H7 (cell line): ENCODE measurements at places on chromosomes 2 and 18.

GRCh38 chr18:73674125-73674865 lies 473.3 kb downstream of the FBXO15 start:
- DNase-seq: no peak

DNA sequence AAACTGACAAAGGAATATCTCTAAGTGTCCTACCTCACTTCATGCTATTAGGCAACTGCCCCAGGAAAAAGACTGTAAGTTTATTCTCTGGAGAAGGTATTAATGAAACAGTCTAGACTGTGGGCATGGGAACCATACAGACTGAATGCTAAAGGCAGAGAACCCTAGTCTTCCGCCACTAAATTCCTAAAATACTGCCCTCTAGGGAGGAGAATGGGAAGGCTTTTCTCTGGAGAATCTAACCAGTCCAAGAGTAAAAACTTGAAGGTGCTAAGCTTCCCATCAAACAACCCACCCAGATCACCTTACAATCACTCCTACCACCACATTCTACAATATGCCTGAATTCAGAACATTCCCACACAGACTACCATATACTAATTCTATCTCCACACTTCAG lies 3.4 kb downstream of the SRBD1 start:
- peak; percentile 57 for DNase-seq

DNA sequence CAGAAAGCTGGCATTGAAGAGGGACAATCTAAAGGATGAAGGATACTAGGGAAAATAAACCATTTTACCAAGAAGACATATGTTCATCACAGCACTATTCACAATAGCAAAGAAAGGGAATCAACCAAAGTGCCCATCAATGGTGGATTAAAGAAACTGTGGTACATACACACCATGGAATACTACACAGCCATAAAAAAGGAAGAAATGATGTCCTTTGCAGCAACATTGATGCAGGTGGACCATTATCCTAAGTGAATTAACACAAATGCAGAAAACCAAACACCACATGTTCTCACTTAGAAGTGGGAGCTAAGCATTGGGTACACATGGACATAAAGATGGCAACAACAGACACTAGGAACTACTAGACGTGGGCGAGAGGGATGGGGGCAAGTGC lies 7.2 kb upstream of the MFF start:
- no peak for DNase-seq

DNA sequence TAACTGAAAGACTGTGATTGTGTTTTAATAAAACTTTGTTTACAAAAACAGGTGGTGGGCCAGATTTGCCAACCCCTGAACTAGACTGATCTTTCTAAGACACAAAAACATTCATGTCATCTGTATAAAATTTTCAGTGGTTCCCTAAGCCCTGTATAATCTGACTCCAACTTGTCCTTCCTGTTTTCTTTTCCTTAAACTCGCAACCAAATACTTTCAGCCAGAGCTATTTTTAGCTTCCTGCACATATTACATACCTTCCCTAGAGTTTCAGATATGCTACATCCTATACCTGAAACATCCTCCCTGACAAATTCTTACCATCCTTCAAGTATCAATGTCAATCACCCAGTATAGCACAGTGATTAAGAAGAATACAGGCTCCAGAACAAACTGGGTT lies 4.8 kb downstream of the GCFC2 start:
- DNase-seq: no peak

DNA sequence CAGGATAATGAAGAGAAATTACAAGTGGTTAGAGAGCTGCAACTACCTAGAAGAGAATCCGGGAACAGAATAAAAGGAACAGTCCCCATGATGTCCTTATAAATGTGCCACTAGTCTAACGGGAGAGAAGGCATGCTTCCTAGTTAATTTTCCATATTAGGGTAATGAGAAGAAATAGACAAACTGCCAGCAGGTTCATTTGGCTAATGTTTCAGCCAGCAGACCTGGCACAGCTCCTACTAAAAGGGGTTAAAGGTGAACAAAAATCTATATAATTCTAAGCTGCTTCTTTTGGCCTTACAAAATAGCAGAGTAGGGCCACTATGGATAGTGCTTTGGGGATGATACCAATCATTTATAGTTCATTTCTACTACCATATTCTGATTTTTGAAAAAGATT lies 845.3 kb upstream of the GCFC2 start:
- DNase-seq: no peak

- DNase-seq: no peak
These were observed 134.1 kb downstream of the SLC8A1 start for GRCh38 chr2:40317761-40318160.

DNA sequence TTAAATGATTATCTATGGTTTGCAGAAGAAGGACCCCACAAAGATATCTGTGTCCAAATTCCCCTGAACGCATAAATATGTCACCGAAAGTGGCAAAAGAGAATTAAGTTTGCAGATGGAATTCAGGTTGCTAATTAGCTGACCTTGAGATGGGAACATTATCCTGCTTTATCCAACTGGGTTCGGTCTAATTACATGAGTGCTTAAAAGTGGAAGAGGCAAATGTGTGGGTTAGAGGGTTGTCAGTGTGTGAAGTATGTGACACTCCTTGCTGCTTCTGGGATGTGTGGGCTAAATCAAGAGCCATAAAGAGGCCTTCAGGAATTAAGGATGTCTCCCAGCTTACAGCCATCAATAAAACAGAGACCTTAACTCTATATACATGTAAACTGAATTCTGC lies 53.5 kb downstream of the CDH19 start:
- no peak for DNase-seq

- no peak for DNase-seq
These were observed 108.3 kb downstream of the MGAT5 start for GRCh38 chr2:134362152-134362668.

DNA sequence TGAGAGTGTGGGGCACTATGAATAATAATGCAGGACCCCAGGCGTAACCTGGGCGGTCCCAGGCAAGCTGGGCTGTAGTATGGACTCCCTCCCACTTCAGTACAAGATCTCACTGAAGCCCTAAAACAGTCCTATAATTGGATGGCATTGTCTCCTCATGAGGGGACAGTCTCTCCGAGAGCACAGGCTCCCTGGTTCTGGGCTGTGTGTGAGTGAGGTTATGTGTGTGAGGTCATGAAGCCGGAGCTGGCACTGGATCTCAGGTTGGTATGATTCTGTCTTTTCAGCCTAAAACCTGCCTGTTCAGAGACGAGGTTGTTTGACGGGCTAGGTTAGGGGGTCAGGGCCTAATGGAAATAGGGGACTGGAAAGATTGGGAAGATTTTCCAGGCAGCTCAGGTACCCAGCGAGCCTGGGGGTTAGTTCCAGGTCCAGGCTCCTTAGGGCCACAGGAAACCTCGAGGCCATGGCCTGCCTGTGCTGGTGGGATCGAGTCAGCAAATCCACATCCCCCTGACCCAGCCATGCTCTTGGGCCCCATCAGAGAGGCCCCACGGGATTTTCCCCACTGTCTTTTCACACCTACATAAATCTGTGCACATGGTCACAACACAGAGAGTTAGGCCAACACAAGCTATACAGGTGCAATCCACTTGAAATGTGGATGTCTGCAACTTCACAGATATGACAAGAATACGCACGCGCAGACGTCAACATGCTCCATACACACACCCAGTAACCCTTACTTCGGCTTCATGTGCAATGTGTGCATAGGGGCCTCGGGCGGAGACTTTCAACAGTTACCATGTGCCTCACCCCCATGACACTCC lies 94.8 kb downstream of the INHBB start:
- peak; percentile 35 for DNase-seq

DNA sequence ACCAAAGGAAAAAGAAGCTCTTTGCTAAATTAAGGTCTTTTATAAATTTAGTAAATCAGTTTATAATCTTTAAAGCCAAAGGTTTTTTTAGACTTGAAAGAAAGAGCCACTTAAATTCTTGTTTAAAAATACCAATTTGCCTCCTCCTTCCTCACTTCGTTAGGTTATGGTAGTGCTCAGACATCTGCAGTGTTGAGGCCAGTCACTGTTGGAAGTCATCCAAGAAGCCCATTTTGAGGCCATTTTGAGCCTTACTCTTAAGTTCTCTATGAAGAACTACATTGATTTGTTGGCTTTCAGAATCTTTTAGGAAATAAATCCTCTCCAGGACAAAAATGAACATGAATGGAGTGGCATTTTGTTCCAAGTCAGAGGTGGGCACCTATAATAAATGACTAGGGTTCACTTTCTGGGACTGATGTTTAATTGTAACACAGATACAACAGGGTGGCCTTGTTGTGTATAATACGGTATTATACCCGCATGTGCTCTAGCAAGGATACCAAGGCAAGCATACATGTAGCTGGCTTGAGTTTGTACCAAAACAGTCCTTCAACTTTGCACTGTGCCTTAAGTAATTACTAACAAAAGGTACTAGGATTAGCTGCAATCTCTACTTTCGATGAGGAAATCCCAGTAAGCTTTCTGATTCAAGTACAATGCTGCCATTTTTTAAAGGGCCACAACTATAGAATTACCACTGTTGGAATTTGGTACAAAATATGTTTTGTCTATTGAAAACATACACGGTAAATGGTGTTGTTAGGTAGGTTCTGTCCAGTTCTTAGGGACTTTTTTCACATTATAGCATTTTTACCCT lies 22.8 kb downstream of the SLC66A3 start:
- DNase-seq: no peak

DNA sequence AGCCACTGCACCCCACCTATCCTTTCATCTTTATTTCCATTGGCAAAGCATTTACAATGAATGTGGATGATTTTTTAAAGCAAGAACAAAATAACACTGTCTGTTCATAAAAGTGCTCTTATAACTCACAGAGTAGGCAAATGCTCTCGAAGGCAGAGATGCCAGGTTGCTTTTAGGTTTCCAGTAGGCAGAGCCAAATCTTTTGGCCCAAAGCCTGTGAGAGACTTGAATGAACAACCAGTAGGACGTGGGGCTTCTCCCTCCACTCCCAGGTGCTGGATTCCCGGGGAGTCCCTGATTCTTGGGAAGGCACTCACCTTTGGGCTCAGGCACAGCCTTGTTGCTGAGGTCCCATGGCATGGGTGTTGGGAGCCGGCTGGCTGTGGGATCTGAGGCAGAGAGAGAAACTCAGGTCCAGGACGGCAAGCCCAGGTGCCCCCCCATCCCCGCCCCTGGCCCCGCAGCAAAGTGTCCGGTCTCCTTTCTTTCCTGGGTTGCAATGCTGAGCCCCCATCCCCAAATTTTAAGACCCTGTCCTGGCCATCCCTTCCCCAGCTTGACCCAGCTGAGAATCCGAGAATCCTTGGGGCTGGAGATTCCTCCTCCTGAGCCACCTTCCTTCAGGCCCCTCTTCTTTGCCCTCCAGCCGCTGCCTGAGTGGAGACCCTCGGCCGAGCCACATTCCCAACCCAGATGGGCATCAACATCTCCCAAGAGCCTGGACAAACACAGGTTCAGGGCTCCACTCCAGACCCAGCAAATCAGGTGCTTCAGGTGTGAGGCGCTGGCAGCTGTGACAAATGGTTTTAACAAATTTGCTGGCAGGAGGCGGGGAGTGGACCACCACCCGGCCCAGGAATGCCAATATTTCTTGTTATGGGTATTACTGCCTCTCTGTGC lies 5.8 kb downstream of the NEURL3 start:
- DNase-seq: no peak

- DNase-seq: peak; percentile 95
These were observed 165.0 kb downstream of the ANTXR1 start for GRCh38 chr2:69177785-69178636.

DNA sequence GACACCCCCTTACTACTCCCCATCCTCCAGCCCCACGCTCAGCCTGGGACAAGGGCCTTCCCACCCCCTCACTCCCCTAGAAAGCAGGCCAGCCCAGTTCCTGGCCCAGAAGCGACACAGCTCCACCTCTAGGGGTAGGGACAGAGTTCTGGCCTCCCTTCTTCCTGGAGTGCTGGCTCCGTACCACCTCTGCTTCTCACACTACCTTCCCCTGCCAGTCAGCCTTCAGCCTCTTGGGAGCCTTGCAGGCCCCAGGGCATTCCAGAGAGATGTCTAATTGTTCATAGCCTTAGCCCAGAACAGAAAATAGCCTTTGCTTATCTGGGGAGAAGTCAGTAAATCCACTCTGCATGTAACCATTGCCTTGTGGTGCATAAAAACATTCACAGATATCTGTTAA lies 13.1 kb upstream of the CATIP start:
- peak; percentile 48 for DNase-seq

- DNase-seq: no peak
These were observed 221.4 kb downstream of the THSD7B start for GRCh38 chr2:136986605-136987221.

DNA sequence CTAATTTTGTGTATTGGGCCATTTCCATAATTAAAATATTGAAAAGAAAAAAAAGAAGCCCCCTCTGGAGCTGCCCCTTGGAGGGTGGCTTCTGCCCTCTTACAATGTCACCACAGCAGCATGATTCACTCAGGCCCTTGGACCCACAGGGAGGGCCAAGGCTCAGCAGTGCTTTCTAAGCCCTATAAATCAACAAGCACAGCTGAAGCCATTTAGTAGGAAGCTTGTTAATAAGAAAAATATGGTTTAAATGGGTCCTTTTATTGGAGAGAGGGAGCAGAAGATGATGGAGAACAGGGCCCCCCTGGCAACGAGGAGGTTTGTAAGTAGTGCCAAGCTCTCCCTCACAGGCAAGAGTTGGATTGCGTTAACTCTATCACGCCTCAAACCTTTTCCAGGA lies 107.6 kb upstream of the FZD7 start:
- no peak for DNase-seq

DNA sequence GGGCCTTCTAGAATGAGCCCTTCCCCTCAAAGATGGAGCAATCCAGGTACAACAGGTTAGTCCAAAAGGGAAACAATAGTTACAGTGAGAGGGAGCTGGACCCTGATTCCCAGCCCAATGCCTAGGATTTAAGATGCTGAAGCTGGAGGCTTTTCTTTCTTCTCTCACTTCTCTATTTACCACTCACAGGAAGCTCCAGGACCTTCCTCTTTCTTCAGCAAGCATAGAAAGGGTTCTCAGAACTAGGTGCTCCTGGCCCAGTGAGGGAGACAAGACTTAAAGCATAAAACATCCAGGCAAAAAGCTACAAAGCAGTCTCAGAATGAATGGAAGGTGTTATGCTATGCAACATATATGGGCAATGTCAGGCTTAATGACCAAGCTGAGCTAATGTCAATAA lies 279.0 kb downstream of the SRBD1 start:
- no peak for DNase-seq

- no peak for DNase-seq
These were observed 25.5 kb downstream of the TCF7L1 start for GRCh38 chr2:85158559-85159273.

GRCh38 chr2:85847051-85847588 lies 41.7 kb downstream of the ST3GAL5 start:
- no peak for DNase-seq

- no peak for DNase-seq
These were observed 9.4 kb downstream of the DYSF start for GRCh38 chr2:71462641-71463341.
